HCEC 1CT (cell line): ENCODE measurements at places on chromosomes 16 and 17.

- peak; percentile 77 for DNase-seq
Measured at GRCh38 chr17:66542967-66543520, 240.6 kb downstream of the PRKCA start.

GRCh38 chr17:12909046-12909445 lies 108.8 kb downstream of the ELAC2 start:
- no peak for DNase-seq

- DNase-seq: no peak
Measured at GRCh38 chr16:58086381-58087208, 42.6 kb downstream of the CFAP20 start.

GRCh38 chr17:41352597-41353366 lies 2.2 kb upstream of the KRT33A start:
- peak; percentile 26 for DNase-seq

DNA sequence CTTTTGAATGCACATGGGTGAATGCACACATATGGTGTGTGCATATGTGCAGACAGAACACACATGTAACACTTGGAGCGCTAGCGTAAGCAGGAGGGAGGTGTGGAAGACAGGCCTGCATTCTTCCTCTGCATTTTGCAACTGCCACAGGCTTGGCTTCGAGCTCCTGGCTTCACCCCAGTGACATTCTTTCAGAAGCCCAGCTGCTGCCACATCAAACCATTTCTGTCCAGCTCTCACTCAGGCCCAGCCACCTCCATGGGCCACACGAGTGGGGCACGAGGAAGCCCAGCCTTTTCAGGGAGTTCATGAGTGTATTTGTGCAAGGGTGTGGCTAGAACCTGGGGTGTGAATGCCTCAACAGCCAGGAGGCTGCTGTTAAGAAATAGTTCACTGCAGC lies 18.8 kb downstream of the LGALS3BP start:
- no peak for DNase-seq

DNA sequence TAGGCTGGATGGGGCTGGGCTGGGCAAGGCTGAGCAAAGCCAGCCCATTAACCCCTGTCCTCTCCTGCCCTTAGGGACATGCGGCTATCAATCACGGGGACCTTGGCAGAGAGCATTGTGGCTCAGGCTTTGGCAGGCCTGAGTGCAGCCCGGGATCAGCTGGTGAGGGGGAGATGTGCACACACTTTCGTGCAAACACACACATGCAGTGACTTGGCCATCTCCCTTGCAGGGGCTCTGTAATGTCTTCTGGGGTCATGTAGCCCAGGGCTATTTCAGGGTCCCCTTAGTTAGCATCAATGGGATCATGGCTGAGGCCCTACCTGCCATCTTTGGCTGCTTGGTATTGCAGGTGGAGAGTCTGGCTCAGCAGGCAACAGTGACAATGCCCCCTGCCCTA lies 6.9 kb downstream of the CARMIL2 start:
- no peak for DNase-seq

GRCh38 chr16:17557480-17557879 lies 86.7 kb upstream of the XYLT1 start:
- DNase-seq: no peak

DNA sequence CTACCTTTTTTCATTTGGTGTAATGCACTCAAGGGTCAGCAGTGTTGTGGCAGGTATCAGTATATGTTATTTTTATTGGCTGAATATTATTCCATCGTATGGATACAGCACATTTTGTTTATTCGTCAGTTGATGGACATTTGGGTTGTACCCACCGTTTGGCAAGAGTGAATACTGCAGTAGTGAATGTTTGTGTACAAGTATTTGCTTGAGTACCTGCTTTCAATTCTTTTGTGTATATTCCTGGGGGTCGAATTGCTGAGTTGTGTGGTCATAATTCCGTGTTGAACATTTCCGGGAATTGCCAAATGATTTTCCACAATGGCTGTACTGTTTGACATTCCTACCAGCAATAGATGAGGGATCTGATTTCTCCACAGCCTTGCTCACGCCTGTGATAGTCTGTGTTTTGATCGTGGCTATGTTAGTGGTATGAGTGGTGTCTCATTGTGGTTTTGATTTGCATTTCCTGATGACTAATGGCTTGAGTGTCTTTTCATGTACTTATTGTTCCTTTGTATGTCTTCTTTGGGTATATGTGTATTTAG lies 108.4 kb downstream of the OR1D5 start:
- DNase-seq: peak; percentile 94

DNA sequence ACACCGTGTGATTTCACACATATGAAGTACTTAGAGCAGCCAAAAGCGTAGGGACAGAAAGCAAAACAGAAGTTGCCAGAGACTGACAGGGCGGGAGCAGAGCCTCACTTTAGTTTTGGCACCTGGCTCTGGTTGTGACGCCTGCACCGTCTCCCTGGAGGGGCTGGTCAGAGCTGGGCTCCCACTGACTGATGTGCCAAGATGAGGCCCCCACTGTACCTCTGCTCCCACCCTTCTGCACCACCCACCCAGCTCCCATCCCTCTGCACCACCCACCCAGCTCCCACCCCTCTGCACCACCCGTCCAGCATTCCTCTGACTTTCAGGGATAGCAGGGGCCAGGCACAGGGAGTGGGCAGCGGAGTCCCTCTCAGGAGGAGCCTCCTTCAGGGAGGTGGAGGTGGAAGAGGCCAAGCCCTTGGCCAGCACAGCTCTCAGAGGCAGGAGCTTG lies 3.2 kb upstream of the PRSS21 start:
- DNase-seq: no peak

DNA sequence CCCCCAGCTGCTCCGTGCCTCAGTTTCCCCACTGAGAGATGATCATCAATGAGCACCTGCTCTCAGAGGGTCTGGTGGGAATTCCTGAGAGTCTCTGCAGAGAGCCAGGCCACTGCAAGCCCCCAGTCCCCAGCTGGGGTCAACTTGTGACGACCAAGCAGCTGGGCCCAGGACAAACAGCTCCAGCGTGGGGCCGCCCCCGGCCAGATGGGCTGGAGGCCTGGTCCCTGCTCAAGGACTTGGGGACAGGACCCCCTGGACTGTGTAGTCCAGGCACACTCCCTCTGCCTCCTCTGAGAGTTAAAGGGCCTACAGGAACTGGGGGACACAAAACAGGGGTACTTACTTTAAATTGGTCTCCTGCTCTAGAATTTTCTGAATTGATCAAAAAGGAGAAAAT lies 16.6 kb upstream of the AATK start:
- DNase-seq: no peak

DNA sequence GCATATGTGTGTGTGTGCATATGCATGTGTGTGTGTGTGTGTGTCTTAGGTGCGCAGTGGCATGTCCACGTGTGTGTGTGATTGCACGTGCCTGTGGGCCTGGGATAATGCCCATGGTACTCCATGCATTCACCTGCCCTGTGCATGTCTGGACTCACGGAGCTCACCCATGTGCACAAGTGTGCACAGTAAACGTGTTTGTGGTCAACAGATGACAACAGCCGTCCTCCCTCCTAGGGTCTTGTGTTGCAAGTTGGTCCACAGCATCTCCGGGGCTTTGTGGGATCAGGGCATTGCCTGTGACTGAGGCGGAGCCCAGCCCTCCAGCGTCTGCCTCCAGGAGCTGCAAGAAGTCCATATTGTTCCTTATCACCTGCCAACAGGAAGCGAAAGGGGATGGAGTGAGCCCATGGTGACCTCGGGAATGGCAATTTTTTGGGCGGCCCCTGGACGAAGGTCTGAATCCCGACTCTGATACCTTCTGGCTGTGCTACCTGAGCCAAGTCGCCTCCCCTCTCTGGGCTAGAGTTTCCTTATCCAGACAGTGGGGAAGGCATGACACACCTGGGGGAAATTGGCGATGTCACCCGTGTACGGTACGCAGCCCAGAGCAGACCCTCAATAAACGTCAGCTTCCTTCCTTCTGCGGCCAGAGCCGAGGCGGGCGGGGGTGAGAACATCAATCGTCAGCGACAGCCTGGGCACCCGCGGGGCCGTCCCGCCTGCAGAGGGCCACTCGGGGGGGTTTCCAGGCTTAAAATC lies 47.6 kb downstream of the IL21R start:
- DNase-seq: no peak

GRCh38 chr16:83968306-83968851 lies 335 bp downstream of the NECAB2 start:
- DNase-seq: no peak

GRCh38 chr17:28956861-28957260 lies 5.5 kb upstream of the PHF12 start:
- DNase-seq: no peak

DNA sequence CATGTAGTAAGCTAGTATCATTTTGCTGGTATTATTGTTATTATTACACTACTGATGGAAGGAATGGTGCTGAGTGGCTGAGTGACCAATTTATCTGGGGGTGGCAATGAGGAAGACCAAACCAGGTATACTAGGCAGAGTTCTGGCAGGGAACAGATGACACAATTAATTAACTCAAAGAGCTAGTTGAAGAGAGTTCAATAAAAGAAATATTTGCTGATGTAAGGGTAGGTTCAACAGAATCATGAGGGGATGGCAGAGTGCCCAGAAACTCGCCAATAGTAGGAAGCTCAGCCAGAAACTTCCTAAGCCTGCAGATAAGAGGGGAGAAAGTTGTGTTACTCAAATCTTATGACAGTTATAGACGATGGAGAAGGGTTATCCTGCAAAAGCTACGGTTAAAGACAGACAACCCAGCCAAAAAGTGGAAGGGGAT lies 352.5 kb downstream of the KCNJ2 start:
- DNase-seq: no peak

- no peak for DNase-seq
Measured at GRCh38 chr17:76276069-76276431, 10.9 kb downstream of the UBALD2 start.

- DNase-seq: no peak
Measured at GRCh38 chr17:18896146-18896545, 38.2 kb downstream of the PRPSAP2 start.

GRCh38 chr17:64032081-64032480 lies 11.6 kb upstream of the ICAM2 start:
- DNase-seq: no peak

DNA sequence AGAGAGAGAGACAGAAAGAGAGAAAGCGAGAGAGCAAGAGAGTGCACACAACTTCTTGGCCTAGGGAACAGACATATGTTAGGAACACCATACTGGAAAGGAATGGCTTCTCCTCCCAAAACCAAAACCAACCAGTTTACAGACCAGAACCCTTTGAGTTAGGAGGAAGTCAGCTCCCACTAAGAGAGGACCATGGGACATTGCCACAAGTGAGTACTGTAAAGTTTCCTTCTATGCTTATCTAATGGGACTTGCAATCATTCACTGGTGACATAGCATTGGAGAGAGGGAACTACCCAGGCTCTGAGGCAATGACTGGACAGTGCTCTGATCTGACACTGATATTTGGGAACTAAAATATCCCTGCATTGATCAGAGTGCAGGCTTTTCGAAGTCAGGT lies 32.4 kb downstream of the TBC1D3B start:
- peak; percentile 0 for DNase-seq

GRCh38 chr17:58252141-58252540 lies 13.8 kb downstream of the LPO start:
- DNase-seq: no peak

- DNase-seq: peak; percentile 12
Measured at GRCh38 chr16:50326835-50327465, 41.8 kb downstream of the BRD7 start.

GRCh38 chr17:51491416-51491815 lies 231.1 kb downstream of the UTP18 start:
- no peak for DNase-seq
